Urinary bladder (tissue), 4 donors: ENCODE measurements at places on chromosomes 2 and 18. TPM values are rescaled to one million over a fixed set of nuclear protein-coding genes. Genes with fewer than 3 reads are reported as not detected.

DNA sequence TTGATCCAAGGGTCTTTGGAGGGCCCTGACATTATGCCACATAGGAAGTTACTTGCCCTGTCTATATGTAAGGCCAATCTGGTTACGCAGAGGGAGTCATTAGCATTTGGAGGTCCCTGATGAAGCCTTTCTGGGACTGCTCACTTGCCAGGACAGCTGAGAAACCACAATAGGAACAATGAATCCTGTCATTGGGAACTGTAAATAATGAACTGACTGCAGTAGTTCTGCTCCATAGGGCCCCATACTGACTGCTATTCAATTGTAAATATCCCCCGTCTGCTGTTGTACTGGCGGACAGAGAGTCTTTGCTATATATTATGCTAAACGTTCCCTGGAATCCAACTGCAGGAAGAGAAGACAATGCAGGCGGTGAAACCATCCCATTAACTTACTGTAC, 149.4 kb upstream of the DCC start:
- DNase-seq, result no peak

DNA sequence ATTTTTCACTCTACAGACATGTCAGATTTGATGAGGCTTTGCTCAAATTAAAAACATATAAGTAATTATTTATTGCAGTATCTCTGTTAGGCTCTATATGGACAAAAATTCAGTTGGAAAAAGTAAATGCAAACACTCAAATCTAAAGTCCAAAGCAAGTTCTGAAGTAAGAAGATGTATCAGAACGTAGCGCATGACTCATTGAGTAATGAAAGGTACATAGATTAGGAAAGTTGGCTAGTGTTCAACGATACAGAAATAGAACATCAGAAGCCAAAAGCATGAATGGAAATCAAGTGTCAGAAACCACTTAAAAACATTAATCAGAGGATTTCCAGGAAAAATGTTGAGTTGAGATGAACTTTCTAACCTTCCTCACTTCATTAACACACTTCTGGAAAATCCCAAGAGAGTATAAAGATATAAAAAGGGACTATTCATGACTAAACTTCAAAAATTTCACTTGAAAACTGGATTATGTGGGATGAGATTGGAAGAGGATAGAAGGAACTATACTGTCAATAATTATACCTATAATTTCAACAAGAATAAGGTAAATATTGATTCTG, 494.1 kb downstream of the LRRTM4 start:
- no peak for DNase-seq

DNA sequence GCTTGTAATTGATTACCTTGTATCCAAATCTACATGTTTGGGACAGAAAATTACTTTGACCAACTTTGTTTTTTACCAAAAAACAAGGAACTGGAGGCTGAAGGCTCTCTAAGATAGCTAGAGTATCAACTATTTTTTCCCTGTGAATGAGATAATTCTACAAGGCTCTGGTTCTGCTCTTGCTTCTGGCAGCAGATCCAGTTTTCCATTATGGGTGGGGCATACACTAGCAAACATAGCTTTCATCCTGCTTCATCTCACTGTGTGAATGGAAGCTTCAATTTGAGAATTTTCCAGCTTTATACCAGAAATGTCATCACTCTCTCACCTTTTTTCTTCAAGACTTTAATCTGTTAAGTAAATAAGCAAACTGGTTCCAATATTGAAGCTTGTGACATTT, 249.7 kb downstream of the RPRM start:
- no peak for DNase-seq

AGAP1 gene
- 24.7 TPM for total RNA-seq

CEP192 gene
- 69.8 TPM for total RNA-seq

GRCh38 chr2:73451263-73451972, 65.8 kb downstream of the ALMS1 start:
- no peak for DNase-seq

GRCh38 chr2:105238664-105239240, 2.8 kb upstream of the GPR45 start:
- no peak for DNase-seq
